RWPE2 (cell line): ENCODE measurements at places on chromosomes 2 and 18.

DNA sequence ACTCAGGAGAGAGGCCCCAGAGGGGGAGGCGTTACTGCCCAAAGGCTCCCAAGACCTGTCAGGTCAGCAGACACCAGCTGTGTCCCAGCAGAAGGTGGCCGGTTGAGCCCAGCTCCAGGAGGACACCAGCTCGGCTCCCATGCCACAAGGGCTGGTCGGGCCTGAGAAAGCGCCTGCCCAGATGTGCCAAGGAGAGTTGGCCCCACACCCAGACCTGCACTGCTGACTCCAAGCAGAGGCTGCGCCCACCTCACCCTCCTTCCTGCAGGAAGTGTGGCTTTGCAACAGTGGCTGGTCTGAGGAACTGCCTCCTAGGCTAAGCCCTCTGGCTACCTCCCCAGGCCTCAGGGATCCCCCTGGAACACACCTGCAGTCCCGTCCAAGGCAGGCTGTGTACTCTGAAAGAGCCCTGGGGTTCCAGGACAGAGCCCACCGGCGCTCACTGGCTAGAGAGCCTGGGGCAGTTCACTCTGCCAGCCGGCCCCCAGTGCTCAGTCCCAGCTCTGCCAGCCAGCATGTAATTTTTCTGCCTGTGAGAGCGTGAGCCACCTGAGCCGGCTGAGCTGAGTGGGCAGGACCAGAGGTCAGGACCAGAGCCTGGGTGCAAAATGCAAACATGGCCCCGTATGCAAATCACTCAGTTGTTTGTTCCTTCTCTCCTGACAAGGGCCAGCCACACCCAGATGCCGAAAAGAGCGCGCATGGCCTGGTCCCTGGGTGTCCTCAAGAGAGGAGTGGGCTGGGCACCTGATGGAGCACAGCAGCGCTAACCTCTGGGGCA, 36.9 kb upstream of the PTMA start:
- H3K27ac ChIP-seq, result no peak overlapping the region
- H3K4me3 ChIP-seq, result no peak overlapping the region
- no peak for DNase-seq
- peaks cover 12% of the 10 kb centered on the region for H3K4me1 ChIP-seq
- no peaks in the 10 kb centered on the region for H3K27me3 ChIP-seq

DNA sequence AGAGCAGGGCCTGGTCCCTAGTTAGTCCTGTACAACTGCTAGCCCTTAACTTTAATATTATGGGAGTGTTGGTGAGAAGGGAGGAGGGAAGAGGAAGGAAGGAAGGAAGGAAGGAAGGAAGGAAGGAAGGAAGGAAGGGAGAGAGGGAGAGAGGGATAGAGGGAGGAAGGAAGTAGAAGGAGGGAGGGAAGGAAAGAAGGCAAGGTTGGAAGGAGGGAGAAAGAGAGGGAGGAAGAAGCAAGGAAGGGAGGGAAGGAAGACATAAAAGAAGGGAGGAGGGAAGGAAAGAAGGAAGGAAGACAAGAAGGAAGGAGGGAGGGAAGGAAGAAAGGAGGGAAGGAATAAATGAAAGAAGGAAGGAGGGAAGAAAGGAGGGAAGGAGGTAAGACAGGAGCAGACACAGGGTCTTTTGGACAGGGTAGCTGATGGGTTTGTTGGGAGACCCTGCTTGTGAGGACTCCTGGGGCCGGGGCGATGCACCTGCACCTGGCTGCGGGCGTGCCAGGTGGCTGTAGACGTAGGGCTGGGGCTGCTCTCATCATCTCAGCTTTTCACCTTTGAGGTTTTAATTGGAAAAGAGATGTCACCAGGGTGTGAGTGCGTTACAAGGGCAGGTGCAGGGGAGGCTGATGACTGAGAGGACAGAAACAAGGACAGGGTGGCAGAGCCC, 5.9 kb upstream of the POMC start:
- H3K36me3 ChIP-seq, result no peaks in the 10 kb centered on the region
- no peaks in the 10 kb centered on the region for H3K4me1 ChIP-seq
- H3K4me3 ChIP-seq, result no peak overlapping the region
- peaks cover 5% of the 10 kb centered on the region for H3K27me3 ChIP-seq
- no peak overlapping the region for H3K27ac ChIP-seq

GRCh38 chr2:82485701-82486100, 1973.4 kb downstream of the SUCLG1 start:
- DNase-seq, result no peak
- no peak overlapping the region for H3K27ac ChIP-seq
- H3K4me3 ChIP-seq, result no peak overlapping the region
- H3K27me3 ChIP-seq, result no peaks in the 10 kb centered on the region

- H3K27me3 ChIP-seq, result no peaks in the 10 kb centered on the region
- H3K27ac ChIP-seq, result no peak overlapping the region
- no peak for DNase-seq
- no peaks in the 10 kb centered on the region for H3K4me1 ChIP-seq
- H3K4me3 ChIP-seq, result no peak overlapping the region
Measured at GRCh38 chr2:67130531-67131256, 266.4 kb upstream of the ETAA1 start.

GRCh38 chr2:45748239-45748638, 96.8 kb downstream of the PRKCE start:
- H3K4me1 ChIP-seq, result no peaks in the 10 kb centered on the region
- H3K4me3 ChIP-seq, result no peak overlapping the region
- no peaks in the 10 kb centered on the region for H3K36me3 ChIP-seq
